NCI-H69 (cell line): ENCODE measurements at places on chromosomes 12 and 14.

DNA sequence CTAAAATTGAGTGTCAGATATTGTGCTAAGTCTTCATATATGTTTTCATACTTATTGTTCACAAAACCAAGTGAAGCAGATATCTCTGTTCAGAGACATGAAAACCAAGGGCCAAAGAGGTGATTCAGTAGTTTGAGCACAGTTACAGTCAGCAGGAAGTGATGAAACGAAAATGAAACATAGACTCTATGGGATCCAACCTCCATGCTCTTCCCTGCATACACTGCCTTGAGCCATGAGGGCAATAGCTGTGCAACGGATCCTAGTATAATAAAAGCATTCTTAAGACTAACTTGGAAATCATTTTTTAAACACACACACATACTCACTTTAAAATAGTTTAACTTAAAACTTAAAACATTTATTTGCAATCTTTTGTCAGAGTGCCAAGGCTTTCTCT, 27.9 kb downstream of the ESR2 start:
- no peak for DNase-seq

GRCh38 chr12:132451172-132451835, 38.6 kb upstream of the FBRSL1 start:
- no peak for DNase-seq

DNA sequence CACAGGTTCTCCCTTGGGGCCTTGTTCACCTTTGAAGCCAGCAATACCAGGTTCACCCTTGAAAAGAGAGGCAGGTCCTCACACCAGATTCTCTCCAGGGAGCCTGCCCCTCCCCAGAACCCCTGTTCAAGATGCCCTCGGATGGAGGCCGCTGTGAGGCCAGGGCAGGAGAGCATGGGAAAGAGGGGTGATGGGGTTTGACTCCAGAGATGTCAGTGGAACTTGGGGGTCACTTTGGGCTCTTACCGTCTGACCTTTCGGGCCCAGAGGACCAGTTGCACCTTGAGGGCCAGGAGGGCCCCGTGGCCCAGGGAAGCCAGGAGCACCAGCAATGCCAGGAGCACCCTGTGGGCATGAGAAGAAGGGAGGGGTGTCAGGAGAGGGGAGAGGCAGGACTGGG, 17.4 kb downstream of the COL2A1 start:
- no peak for DNase-seq

GRCh38 chr12:32988982-32989381, 92.4 kb upstream of the PKP2 start:
- DNase-seq, result no peak

DNA sequence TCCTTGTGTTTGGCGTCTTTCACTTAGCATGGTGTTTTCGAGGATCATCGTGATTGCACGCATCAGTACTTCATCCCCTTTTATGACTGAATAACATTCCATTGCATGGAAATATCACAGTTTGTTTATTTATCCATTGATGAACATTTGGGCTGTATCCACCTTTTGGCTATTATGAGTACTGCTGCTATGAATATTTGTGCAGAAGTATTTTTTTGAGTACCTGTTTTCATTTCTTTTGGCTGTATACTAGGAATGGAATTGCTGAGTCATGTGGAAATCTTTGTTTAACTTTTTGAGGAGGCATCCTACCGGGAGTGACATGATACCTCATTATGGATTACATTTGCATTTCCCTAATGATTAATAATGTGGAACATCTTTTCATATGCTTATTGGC, 66.4 kb downstream of the WNK1 start:
- DNase-seq, result no peak

DNA sequence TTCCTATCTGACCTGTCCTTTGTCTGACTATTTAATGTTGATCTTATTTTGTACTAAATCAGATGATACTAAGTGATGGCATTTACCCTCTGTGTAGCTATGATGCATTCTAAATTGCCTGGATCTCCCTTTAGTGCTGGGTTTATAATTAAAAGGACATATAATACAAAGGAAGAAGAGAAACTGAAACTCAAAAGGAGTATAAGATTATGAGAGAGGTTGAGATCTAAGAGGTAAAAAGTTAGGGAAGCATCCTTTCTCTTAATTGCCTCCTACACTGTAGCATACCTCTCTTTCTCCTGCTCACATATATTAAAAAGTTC, 86.9 kb upstream of the MON2 start:
- DNase-seq, result no peak

DNA sequence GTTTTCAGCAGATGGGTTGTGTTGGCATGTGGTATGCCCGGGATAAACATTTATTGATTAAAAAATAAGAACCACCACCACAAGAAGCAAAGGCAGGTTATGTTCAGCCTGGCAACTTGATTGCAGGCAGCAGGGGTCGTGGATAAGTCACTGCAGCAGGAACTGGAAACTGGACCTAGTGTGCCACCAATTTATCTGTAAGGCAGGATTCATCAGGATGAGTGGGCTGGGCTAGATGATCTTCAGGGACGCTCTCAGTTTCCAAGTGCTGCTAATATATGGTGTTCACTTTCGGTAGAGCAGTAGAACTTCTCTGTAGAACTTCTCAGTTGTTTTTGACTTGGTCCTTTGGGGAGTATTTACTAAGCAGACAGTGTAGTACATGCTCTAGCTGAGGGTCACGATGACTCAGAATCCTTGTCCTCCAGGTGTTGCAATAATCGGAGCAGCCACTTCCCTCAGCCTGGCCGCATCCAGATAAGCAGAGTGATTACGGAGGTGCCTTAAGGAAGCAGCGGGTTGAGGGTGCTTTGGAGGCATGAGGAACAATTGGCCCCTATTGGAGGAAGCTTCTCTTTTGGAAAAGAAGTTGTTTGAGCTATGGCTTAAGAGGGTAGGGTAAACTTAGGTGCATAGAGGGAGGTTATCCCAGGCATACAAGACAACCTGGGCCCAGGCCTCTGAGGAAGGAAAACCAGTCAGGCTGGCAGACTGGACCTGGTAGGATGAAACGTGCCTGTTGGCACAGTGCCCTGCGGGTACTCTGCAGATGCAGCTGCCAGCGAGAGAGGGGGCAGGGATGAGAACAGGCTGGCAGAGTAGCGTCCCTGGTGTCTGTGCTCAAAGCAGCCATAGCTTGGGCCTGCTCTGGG, 104.0 kb downstream of the GPR135 start:
- peak; percentile 92 for DNase-seq

DNA sequence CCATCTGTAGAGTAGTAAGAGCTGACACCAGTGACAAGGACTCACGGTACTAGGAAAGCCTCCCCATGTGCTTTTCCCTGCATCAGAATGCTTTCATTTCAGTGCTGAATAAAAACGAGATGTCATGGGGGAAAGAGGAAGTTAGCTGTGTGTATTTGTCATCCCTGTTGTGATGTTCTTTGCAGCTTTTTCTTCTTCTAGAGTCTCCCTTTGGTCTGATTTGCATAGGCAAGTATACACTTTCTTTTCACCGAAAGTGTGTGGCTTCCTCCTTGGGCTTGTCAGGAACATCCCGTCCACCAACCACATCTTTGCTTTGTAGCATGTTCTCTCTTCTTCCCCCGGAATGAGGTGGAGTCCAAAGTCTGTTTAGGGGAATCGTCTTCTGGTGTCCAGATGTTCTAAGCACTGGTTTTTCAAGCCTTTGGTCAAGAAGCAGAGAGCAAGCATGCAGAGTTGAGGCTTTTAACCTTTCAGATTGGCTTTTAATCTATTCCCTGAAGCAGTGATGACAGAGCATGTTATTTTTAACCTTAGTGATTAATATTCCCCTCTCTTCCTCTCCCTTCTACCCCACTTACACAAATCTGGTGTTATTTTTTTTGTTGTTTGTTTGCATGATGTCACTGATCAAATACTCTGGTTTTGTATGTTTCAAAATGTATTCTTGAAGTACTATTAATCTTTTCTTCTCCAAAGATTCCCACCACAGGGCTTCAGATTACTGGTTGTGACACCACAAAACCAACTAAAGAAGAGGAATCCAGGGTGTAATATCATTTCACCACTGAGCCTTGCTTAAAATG, 163.4 kb downstream of the SAMD4A start:
- DNase-seq, result no peak

DNA sequence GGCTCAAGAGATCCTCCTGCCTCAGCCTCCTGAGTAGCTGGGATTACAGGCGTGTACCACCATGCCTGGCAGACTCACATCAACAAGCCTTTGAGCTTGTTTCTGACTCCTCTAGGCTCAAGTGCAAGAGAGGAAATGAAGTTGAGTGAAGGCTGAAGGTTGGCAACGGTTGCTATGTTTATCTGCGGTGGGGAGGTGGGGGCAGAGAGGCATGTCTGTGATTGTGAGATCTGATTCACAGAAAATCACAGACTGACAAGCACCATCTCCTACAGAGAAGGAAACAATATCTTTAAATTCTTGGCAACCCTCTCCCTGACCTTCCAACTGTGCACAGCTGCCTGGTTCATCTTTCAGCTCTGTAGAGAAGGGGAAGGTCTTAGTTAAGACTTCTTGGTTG, 22.1 kb upstream of the NINJ2 start:
- DNase-seq, result peak; percentile 46

DNA sequence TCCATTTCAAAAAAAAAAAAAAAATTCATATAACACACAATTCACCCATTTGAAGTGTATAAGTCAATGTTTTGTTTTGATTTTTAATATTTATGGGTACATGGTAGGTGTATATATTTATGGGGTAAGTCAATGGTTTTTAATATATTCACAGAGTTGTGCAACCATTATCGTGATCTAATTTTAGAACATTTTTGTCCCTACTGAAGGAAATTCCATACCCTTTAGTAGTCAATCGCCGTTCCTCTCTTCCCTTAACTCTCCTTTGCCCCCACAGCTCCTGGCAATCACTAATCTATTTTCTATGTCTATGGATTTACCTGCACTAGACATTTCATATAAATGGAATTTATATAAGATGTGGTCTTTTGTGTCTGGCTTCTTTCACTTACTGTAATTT, 92.8 kb downstream of the TRAFD1 start:
- no peak for DNase-seq

GRCh38 chr12:109758426-109759420, 45.1 kb downstream of the FAM222A start:
- peak; percentile 72 for DNase-seq

DNA sequence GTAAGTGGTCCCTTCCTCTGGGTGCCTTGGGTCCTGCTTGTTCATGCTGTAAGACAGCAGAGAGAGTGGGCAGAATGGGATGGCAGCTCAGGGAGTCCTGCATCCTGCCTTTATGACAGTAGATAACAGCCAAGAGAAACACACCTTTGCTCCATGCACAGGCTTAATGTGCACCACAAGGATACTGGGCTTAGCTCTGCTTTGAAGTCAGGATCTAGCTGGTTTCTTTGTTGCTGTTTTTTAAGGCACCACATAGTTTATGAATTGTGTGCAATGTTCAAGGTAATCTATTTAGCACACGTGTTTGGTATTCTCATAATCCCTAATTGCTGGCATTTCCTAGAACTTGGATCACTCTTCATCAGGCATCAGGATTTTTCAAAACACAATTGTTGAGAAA, 239.5 kb upstream of the DCN start:
- DNase-seq, result peak; percentile 54

- DNase-seq, result no peak
Observed at GRCh38 chr12:70831543-70831942, 89.0 kb downstream of the PTPRR start.

DNA sequence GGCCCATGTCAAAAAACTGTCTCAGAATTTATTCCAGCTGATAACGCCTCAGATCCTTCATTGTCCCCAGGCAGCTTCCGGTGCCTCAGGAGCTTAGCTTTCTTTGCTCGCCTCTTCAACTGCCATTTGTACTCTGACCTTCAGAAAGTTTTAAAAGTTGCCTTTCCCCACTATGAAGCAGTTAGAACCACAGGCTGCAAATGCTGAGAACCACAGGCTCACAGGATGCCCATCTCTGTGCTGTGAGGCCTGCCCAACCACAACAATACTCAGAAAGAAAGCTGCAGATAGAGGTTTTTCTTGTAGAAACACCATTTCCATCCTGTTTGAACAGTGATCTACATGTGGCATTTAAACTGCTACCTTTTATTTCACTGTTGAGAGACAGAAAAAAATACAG, 131.1 kb downstream of the PRKCH start:
- DNase-seq, result no peak

- peak; percentile 77 for DNase-seq
Observed at GRCh38 chr12:75705749-75706711, 194.6 kb upstream of the KRR1 start.

DNA sequence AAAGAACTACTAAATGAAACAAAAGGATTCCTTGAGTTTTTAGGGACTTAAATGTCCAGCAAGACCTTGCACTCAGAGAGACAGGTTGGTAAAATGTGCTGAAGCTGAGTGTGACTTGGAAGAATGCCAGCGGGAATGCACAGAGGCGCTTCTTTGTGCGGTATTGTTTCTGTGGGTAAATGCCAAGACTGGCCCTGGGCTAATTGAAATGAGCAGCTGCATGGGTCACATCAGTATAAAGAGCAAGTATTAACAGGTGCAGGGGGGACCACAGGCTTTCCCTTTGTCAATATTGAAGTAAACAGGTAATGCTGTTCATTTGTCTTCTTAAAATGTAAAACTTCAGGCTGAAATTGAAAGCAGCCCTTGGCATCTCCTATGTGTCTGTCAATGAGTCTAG, 74.3 kb downstream of the LMO3 start:
- DNase-seq, result peak; percentile 95

GRCh38 chr12:122860040-122860853, 25.0 kb downstream of the HIP1R start:
- peak; percentile 81 for DNase-seq

GRCh38 chr12:118332511-118332910, 40.2 kb downstream of the TAOK3 start:
- DNase-seq, result no peak
